ENCODE measurements at places on chromosomes 13 and 19.
A peak's percentile ranks its signal among the peaks of the same experiment; 100 is the strongest.

DNA sequence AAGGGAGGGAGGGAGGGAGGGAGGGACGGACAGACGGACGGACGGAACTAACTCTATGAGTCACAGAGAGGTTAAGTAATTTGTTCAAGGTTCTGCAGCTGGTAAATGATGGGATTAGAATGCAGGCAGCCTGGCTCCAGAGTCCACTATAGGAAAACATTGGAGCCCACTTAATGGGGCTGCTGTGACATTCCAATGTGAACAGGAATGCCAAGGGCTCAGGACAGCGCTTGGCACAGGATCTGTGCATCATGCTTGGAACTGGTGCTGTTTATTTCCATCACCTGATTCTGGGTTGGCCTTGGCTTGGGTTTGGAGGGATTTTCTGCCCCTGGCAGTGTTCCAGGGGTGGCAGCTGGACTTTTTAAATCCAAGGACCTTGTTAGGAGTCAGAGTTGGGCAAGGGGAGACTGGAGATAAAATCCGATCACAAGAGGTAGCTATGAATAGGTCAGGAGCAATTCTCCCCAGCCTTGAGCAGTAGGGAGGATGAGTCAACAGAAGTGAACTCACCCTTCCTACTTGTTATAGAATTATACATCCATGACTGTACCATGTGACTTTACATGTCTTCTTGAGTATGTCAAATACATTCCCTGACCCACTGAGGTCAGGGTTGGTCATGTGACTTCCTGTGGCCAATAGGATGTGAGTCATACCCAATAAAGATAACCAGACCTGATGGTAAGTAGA is 7.8 kb upstream of the HIF3A start:
- DNase-seq = no peak

DNA sequence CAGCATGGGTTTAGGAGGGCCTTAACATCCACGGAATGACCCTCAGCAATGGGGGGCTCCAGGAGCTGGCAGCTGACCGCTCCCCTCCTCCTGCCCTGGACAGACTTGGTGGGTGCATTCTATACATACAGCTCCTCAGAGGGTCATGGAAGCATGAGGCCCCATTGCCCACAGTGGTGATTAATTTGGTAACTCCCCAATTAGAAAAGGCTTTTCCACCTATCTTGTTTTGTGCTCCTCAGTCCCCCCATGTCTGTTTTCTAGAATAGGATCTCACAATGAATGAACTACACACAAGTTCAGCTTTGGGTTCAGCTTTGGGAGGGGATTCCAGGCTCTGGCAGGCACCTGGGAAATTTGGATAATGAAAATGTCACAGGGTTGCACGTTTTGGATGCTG is 707.8 kb downstream of the UQCRFS1 start:
- DNase-seq = no peak

DNA sequence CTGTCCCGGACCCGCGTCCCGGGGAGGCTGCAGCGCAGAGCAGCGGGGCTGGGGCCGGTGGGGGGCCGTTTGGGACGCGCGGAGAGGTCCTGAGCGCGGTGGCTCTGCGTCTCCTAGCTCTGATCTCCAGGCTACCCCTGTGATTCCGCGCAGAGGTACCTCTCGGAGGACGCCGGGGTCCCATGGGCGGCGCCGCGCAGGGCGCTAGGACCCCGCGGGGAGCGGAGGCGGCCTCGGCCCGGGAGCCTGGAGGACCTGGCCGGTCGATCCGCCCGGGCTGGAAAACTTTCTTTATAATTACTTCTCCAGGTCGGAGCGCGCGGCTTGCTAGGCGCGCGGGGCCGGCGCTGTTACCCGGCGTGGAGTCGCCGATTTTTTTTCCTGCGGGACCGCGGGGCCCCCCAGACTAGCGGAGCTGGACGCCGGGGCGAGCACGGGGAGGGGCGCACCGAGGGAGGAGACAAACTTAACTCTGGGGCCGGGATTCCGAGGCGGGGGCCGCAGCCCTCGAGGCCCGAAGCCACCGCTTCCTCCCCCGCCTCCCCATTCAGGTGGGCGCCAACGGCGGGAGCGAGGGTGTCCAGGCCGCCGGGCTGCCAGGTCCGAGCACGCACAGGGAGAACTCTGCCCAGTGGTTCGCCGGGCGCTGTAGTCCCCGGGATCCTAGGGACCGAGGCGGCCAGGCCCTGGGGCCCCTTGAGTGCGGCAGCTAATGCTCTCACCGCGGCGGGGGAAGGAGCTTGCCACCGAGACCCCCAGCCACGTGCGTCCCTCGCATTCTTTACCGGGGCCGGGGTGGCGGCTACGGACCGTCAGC is 848 bp upstream of the CEBPA start:
- peak; percentile 55 for DNase-seq

DNA sequence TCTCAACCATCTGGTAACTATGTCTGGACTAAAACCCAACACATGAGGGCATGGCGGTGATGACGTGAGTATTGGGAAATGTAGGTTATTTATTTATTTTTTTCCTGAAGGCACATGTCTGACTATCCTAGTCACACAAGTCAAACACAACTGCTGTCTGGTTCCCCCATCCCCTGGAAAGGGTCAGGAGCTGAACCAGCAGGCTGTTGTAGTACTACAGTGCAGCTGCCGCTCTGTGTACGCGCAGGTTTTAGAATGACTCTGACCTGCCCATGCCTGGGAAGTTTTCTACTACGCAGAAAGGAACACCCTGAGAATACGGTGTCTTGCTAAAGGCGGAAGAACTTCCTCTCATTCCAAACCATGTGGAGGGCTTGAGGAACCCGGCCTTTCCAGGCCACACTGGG is 1.2 kb downstream of the SLC7A1 start:
- peak; percentile 31 for DNase-seq

GRCh38 chr19:748274-748598 is 2.7 kb upstream of the MISP start:
- no peak for DNase-seq

GRCh38 chr19:51107406-51108065 is 673 bp downstream of the CTU1 start:
- no peak for DNase-seq
